ENCODE measurements at places on chromosomes 5 and 9. TPM values are rescaled to one million over a fixed set of nuclear protein-coding genes. Genes with fewer than 3 reads are reported as not detected.

Gene ANKRD18A
- total RNA-seq = not detected

DNA sequence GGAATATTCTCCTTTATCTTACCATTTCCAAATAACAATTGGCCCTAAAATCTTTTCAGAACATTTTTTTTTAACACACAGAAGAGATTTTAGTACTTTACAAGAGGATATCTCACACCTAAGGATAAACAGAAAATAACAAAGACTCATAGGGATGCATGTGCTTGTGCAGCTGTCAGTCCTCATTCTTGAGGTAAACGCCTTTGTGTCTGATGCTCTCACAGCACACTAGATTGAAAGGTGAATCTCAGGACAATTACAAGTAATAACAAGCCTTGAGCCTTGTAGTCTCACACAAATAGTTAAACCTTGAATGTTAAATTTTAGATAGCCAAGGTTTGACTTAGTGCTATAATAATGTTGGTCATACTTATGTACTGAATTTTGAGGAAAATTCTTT is 439.2 kb downstream of the PTPRD start:
- DNase-seq = no peak

Gene DPP7
- total RNA-seq = 14.9 TPM

DNA sequence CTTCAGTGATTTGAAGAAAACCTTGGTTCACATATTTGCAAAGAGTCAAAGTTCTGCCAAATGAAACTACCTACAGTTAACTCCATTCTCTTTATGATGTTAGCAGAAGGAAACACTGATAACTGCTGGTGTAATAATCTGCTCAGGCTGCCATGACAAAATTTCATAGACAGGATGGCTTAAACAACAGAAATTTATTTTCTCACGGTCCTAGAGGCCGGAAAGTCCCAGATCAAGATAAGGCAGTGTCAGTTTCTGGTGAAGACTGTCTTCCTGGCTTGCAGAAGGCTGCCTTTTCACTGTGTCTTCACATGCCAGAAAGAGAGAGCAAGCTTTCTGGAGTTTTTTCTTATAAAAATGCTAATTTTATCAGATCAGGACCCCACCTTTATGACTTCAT is 102.4 kb upstream of the PARP8 start:
- DNase-seq = no peak

Gene TOPORS
- 27.8 TPM for total RNA-seq

Gene GAS1
- total RNA-seq = 3.1 TPM

Gene POU5F2
- total RNA-seq = 1.1 TPM

GRCh38 chr5:34687269-34688011 is 31.3 kb downstream of the RAI14 start:
- peak; percentile 90 for DNase-seq

Gene MACIR
- total RNA-seq = 21.3 TPM

GRCh38 chr5:69368458-69369339 is 621 bp downstream of the AK6 start:
- peak; percentile 54 for DNase-seq

DNA sequence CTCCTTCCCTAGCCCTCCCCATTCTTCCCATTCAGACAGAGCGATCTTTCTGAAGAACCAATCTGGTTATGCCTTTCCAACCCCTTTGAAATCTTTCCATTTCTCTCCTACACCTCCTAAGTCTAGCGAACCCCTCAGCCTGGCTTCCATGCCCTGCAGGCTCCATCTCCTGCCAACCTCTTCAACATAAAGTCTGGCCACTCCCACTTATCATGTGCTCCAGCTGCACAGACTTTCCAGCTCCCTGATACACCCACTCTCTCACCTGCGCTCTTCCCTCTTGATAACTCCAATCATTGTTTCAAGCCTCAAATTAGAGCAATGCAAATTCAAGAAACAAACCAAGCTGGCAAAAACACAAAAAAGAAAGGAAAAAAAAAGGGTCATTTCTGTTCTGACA is 3.8 kb upstream of the ORM1 start:
- DNase-seq = no peak

GRCh38 chr5:38551030-38552017 is 5.1 kb downstream of the LIFR start:
- DNase-seq = peak; percentile 73

- no peak for DNase-seq
Measured at GRCh38 chr5:96141749-96142148, 180.1 kb upstream of the ELL2 start.

Gene GRIA1
- total RNA-seq = 1.4 TPM

Gene FBXL7
- total RNA-seq = 4.4 TPM

DNA sequence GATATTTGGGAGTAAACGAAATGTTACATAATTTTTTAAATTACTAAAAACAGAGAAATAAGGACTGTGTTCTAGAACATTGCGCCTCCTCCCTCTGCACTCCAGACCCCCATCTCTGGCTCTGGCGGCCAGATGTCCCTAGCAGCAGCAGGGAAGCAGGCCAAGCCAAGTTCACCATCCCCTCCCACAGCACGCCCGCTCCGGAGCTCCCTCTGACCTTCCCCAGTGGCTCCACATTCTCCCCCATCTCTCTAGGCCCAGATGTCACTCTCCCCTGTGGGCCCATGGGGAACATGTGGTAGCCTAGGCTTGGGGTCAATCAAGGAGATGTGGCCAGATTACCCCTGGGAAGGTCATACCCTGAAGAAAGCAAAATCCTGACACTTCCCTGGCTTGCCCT is 6.3 kb upstream of the WNK2 start:
- no peak for DNase-seq

Gene AFAP1L1
- total RNA-seq = 5.3 TPM

Gene AUH
- total RNA-seq = 8.1 TPM

Gene ADGRV1
- under 0.01 TPM for total RNA-seq

Gene EIF4E1B
- not detected for total RNA-seq

GRCh38 chr9:18480662-18481093 is 6.7 kb downstream of the ADAMTSL1 start:
- peak; percentile 54 for DNase-seq

- DNase-seq = no peak
Measured at GRCh38 chr5:150045549-150045948, 40.8 kb downstream of the CSF1R start.

- DNase-seq = peak; percentile 99
Measured at GRCh38 chr5:7925961-7926695, 57.2 kb downstream of the MTRR start.

Gene CDX1
- 0.18 TPM for total RNA-seq

DNA sequence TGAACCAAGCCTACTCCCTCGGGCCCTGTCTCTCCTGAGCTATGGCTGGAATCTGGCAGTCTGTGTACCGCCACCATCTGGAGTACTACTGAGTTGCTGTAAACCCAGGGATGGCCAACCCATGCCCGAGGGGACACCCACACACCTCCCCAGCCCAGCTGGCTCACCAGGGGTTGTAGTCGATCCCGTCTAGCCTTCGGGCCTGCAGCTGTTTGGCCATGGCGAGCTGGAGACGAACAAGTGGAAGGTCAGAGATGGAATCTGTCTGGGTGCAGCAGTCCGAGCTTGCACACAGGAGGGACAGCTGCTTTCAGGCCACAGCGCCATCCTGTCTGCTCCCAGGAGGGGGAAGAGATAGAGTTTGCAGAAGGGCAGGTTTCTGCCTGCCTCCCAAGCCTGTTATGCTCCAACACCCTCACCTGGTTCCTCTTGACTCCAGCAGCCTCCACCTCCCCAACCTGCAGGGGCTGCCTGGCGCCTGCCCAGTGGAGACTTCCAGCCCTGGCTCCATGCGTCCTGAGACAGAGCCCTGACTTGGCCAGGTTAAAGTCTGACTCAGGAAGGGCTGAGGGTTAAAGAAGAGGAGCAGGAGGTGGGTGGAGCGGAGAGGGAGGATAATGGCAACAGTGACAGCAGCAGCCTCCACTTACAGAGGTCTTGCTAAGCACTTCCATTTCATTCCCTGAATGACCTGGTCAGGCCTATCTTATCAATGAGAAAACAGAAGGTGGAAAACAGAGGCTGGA is 15.8 kb upstream of the SPOUT1 start:
- DNase-seq = no peak

Gene PCDHGB5
- total RNA-seq = 17.5 TPM

Gene PGM5
- 14.7 TPM for total RNA-seq

Gene DND1
- under 0.01 TPM for total RNA-seq

- DNase-seq = no peak
Measured at GRCh38 chr9:16514131-16514530, 356.3 kb downstream of the BNC2 start.

DNA sequence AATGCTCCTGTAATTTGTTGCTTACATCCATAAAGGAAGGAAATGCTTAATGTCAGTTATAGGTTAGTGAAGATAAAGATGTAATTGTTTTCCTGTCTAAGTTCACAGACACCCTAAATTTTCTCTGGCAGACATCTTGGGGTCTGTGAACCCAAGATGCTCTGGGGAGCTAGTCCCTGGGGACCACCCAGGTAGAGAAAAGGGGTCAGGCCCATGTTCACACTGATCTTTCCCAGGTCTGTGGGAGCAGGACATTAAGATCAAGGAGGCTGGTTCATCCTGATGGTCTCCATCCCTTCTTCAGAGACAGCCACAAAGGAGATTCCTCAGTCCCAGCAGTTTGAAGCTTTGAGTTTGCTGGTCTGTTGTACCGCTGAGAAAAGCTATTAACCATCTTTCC is 267.5 kb downstream of the ARHGAP26 start:
- DNase-seq = no peak

Gene PCDHGA12
- 9.7 TPM for total RNA-seq

- no peak for DNase-seq
Measured at GRCh38 chr9:117304549-117304948, 110.3 kb downstream of the ASTN2 start.

DNA sequence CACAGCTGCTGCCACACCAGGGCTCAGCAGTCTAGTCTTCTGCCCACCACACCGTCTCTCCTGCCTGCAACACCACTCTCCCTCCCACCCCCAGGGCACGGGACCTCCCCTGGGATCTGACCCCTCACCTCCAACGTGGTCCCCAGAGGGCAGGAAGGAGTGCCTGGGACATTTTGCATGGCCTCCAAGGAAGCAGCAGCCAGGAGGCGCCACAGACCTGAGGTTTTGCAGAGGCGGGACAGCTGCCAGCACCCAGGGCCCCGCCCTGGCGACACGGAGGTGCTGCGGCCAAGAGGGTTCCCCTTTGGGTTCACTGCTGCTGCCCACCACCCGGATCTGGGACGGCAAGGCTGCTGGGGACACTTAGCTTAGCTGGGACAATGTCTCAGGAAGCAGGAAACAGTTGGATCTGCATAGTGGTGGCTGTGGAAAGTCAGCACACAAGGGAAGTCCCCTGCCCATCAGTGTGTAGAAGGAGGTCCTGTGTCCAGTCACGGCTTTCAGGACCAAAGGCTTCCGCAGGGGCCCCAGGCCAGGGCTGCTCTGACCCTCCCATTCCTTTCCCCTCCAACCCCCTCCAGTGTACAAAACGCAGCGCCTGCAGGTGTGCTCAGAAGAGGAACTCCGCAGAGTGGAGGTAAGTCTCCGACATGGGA is 13.8 kb downstream of the PROP1 start:
- DNase-seq = no peak

DNA sequence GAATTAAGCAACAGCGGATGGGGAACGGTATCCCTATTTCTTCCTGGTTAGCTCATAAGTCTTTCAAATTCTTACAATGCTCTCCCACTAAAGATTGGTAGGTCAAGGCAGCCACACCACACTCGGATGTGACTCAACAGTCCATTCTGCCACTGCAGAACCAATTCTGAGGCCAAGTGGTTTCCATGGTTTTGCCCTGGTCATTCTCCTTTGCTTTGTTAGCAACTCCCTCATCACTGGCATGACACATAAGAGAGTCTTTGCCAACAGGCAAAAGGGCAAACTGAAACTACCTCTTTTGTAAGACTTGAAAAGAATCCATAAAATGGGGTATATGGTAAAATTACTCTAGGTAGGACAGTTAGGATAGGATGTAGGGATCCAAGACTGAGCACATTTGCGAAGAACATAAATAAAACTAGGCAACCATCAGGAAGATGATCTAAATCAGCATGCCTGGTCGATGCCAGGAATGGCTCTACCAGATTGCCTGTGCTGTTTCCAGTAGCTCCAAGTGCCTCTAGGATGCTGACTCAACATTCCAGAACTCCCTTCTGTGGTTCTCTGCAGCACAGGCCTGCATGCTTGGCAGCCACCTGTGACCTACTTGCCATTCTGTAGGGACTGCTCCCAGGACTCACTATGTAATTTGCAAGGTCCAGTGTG is 105.4 kb downstream of the DCP2 start:
- DNase-seq = peak; percentile 80

GRCh38 chr9:79409182-79409823 is 162.5 kb upstream of the TLE4 start:
- DNase-seq = no peak

DNA sequence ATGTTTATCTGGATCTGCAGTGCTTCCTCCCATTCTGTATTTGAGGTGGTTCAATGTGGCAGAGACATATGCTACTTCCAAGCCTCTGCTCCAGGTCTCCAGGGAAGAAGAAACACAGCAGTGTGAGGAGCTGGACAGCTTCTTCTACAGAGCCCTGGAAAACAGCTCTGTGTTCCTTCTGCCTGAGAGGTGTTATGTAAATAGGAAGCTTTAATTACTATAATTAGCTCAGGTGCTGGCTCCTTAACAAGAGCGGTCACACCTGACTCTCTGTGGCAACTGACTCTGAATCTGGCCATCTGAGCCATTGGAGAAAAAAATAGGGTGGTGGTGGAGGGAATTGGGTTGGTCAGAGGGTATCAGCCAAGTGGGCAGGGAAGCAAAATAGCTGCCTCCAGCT is 332.4 kb upstream of the BRINP1 start:
- DNase-seq = no peak

DNA sequence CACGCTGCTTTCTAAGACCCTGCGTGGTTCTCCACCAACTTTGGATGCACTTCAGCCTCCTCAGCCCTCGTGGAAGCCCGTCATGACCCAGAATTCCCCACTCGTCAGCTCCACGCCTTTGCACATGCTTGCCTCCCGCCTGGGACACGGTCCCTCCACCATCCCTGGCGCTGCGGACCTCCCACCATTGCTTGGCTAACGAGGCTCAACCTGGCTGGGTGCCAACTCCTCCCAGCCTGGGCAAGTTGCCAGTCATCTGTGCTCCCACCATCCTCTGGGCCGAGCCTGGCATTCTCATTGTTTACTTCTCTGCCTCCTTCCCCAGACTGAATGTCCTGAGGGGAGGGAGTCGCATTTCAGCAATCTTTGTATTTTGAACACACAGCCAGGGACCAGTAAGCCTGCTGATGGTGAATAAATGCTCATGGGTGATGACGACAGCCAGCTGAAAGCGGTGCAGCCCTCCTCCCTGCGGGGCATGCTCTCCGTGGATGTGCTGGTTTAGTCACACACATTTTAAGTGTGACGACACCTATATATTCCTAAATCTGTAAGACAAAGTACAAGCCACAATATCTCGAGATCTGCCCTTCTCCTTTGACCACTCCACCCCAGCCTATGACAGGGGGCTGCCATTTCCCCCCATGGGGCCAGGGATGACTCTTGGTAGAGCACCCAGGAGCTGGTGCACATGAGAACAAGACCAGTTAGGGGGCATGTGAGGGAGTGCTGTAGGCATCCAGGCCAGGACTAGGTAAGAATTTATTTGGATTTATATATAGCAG is 37.6 kb downstream of the ANKRD33B start:
- peak; percentile 91 for DNase-seq

Gene CNTNAP3
- 1.1 TPM for total RNA-seq

- no peak for DNase-seq
Measured at GRCh38 chr9:4096121-4096520, 203.7 kb downstream of the GLIS3 start.
